ENCODE measurements at places on chromosomes 2 and 18.

DNA sequence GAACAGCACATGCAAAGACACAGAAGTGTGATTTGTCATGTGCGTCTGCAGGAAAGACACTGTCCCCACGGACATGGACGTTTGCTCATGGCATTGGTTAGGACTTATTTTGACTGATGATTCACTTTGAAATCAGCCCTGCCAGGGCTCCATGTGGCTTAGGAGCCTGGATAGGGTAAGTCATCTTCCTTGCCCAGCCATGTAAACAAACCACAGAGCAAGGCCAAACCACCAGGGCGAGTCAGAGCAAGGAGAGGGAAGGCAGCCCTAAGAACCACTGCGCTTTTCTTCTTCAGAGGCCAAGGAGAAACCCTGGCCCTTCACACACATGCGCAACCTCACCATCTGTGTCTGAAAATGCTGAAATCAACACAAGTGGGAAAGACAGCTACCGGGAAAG lies 88.8 kb downstream of the GFPT1 start:
- DNase-seq: no peak

- DNase-seq: no peak
Measured at GRCh38 chr2:11710210-11710609, 36.2 kb upstream of the LPIN1 start.

GRCh38 chr2:162126527-162126926 lies 25.5 kb downstream of the GCG start:
- no peak for DNase-seq

GRCh38 chr2:121044412-121044811 lies 240.6 kb downstream of the TFCP2L1 start:
- DNase-seq: no peak

GRCh38 chr2:127187831-127188230 lies 32.3 kb downstream of the CYP27C1 start:
- DNase-seq: no peak

- DNase-seq: peak; percentile 40
Measured at GRCh38 chr2:181165199-181165868, 184.9 kb downstream of the UBE2E3 start.

- peak; percentile 50 for DNase-seq
Measured at GRCh38 chr2:232523682-232524597, 2.0 kb upstream of the CHRND start.
